ENCODE measurements at places on chromosomes 12 and 14. TPM values are rescaled to one million over a fixed set of nuclear protein-coding genes. Genes with fewer than 3 reads are reported as not detected.

KCTD10 gene
- polyA plus RNA-seq: 45.3 TPM

TOMM20L gene
- polyA plus RNA-seq: not detected

ISCA2 gene
- polyA plus RNA-seq: 78.6 TPM

NRXN3 gene
- polyA plus RNA-seq: 2.6 TPM

CCDC184 gene
- polyA plus RNA-seq: 3.0 TPM

SLC17A8 gene
- polyA plus RNA-seq: 0.14 TPM

PFDN5 gene
- polyA plus RNA-seq: 630 TPM

SERPINA1 gene
- polyA plus RNA-seq: 0.08 TPM

PTPN6 gene
- 16.3 TPM for polyA plus RNA-seq

NOS1 gene
- polyA plus RNA-seq: 1.8 TPM

AEBP2 gene
- 13.6 TPM for polyA plus RNA-seq

TAS2R8 gene
- polyA plus RNA-seq: not detected

AVPR1A gene
- polyA plus RNA-seq: 0.14 TPM

NXPH4 gene
- 0.92 TPM for polyA plus RNA-seq

TNS2 gene
- 5.0 TPM for polyA plus RNA-seq

FIGNL2 gene
- polyA plus RNA-seq: 7.1 TPM

AICDA gene
- polyA plus RNA-seq: not detected

CMKLR1 gene
- polyA plus RNA-seq: 2.9 TPM

SLC7A8 gene
- 181 TPM for polyA plus RNA-seq

OTOGL gene
- polyA plus RNA-seq: 0.12 TPM

MFAP5 gene
- polyA plus RNA-seq: 0.46 TPM

TC2N gene
- polyA plus RNA-seq: 9.7 TPM

All from H1 (cell line).